Endothelial cell (in vitro differentiated cells): ENCODE measurements at places on chromosomes 16 and 17. TPM values are rescaled to one million over a fixed set of nuclear protein-coding genes. Genes with fewer than 3 reads are reported as not detected.

The CAPNS2 gene
- 1.2 TPM for total RNA-seq

The RAMP2 gene
- total RNA-seq, result 630 TPM

The INTS2 gene
- 12.3 TPM for total RNA-seq

The CETP gene
- total RNA-seq, result 7.8 TPM

The C16orf89 gene
- total RNA-seq, result not detected

The GDPD1 gene
- total RNA-seq, result 3.1 TPM

The SLFN11 gene
- total RNA-seq, result 0.26 TPM

The CCL2 gene
- total RNA-seq, result 1.4 TPM

GRCh38 chr17:80961541-80962330, 29.9 kb upstream of the CHMP6 start:
- no peak for DNase-seq

GRCh38 chr16:27617665-27618064, 67.7 kb downstream of the KATNIP start:
- DNase-seq, result no peak

- no peak for DNase-seq
These were observed 32.7 kb downstream of the TRIM37 start for GRCh38 chr17:59073972-59074371.

DNA sequence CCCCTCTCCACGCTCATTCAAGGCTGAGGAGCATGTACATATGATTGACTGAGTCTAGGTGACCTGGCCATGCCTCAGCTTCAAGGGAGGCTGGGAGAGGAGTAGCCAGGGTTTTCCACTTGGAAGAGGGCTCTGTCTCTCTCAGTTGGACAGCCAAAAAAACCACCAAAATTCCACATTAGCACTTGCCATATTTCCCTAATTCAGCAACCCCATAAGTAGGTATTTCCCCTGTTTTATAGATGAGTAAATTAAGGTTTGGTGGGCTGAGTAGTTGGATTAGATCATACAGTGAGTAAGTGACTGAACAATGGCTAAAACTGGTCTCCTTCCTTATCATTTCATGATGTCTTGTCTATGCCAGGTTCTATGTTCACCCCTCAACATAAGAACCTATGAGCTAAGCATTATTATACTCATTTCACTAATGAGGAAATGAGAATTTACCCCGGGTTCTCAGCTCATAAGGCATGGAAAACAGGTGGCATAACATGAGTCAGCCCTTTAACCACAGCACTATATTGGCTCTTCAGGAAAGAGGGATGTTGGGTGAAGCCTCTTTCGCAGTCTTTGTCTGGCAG, 68.0 kb upstream of the GAS7 start:
- no peak for DNase-seq

DNA sequence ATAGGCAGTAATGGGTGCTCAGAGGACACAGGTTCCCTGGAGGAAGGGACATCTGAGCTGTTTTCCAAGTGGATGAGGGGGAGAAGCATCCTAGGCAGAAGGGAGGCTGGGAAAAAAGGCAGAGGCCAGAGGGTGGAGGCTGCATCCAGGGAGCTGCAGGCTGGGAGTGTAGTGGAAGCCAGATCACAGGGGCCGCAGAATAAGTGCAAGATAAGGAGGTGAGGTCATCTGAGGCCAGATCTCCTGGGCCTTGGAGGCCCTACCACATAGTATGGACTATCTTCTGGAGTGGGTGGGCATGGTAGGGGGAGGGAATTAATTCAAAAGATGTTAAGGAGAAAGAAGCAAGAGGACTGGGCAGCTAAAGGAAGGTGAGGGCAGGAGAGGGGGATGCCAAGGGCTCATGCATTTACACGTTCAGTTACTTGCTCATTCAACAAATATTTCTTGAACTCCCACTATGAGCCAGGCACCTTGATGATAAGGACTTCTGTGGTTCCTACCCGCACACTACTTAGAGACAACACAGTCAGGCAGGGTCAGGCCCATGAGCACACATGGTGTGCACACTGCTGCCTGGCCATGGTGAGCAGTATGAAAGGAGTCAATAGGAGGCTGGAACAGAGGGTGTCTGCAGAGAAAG, 2.4 kb upstream of the RIPOR1 start:
- DNase-seq, result no peak

DNA sequence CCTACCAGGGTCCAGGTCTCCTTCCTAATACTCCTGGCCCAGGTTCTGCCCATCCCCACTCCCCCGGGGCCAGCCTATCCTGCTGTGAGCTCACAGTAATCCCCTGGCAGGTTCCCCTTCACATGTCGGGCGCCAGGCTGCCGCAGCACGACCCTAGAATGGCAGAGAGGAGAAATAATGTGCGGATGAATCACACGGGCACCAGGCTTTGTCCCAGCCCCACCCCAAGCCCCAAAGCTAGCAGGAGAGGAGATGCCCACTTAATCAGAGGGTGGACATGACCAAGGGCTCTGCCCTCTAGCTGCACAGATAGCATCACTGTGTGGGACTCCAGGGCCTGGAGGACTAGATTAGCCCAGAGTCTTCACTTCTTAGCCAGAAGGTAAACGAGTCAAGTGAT, 39.5 kb downstream of the ST3GAL2 start:
- DNase-seq, result no peak

DNA sequence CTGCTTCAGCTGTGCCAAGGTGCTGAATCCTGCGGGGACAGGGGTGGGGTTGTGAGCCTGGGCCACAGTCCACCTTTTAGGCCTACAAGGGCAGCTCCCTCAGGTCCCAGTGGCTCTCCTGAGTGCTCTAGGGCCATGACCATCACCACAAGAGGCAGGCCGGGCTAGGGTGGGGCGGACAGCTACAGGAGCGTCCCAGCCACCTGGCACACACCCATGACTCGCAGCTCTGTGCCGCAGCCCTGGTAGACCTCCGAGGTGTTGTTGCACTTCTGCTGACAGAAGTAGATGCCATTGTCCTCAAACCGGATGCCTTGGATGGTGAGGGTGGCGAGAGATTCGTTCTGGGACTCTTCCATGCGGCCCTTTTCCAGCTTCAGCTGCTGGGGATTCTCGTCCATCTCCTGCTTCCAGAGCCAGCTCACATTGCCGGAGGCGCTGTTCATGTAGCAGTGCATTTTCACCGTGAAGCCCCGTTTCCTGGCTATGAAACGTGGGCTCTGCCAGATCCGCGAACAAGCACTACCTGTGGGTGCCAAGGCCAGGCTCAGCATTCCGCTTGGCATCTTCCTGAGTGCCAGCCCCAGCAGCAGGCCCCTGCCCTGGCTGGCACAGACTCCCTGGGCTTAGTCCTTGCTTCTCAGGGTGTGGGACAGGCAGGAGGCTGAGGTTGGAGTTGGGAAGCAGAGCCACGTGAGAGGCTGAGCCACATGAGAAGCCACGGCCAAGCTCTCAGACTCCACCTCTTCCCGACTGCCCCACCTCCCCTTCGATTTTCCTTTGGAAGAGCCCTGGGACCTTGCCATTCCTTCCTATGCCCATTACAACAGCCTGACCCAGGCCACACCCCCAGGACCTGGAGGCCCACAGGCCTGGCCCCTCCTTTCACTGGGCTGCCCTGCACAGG, 2.0 kb downstream of the CD79B start:
- no peak for DNase-seq

DNA sequence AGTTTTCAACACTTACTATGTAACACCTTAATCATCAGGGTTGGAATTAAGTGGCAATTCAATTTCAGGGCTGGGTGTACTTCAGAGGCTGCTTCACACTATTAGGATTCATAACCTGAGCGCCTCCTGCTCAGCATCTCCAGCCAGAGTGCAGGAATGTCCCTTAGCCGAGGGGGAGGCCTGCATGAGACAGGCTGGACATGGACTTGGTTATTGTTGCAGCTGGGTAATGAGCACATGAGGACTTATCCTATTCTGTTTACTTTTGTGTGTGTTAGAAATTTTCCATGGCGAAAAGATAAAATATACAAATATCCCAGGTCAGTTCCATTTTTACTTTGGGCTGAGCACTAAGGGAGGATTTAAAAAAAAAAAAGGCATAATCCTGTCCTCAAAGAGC, 10.4 kb downstream of the PMM2 start:
- no peak for DNase-seq

DNA sequence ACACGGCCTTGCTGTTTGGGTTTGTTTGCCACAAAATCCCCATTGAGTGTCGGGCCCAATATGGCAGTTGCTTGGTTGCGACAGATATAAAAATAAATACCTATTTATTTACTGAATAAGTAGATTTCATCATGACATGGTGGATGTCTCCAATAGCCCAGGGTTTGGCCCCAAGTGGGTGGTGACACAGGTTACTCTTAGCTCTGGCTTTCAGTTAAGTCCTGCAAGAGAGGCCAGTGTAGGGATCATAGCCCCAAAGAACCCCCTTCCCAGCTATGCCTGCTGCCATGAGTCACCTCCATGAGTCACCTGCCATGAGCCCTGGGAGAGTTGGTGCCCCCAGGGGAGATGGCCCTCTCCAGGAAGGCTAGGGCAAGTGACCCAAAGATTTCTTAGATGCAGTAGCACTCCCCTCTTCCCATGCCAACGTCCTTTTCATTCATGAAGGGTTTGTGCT, 78.7 kb upstream of the LGALS9 start:
- DNase-seq, result no peak

DNA sequence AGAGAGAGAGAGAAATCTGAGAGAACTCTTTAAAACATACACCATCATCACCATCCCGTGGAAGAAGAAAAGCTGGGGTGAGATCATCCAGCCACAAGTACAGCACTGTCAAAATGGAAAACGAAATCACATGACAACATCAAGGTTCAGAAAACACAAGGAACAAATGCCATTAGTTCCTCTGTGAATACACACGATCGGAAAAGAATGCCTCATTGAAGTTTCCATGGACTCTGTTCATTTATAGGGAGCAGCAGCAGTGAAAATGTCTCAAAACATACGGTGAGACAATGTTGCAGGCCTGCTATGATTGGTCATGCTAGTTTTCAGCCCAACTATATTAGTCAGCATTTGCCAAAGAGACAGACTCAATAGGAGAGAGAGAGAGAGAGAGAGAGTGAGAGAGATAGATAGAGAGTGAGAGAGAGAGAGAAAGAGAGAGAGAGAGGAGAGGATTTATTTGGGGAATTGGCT, 4.4 kb downstream of the CFAP97D1 start:
- no peak for DNase-seq

DNA sequence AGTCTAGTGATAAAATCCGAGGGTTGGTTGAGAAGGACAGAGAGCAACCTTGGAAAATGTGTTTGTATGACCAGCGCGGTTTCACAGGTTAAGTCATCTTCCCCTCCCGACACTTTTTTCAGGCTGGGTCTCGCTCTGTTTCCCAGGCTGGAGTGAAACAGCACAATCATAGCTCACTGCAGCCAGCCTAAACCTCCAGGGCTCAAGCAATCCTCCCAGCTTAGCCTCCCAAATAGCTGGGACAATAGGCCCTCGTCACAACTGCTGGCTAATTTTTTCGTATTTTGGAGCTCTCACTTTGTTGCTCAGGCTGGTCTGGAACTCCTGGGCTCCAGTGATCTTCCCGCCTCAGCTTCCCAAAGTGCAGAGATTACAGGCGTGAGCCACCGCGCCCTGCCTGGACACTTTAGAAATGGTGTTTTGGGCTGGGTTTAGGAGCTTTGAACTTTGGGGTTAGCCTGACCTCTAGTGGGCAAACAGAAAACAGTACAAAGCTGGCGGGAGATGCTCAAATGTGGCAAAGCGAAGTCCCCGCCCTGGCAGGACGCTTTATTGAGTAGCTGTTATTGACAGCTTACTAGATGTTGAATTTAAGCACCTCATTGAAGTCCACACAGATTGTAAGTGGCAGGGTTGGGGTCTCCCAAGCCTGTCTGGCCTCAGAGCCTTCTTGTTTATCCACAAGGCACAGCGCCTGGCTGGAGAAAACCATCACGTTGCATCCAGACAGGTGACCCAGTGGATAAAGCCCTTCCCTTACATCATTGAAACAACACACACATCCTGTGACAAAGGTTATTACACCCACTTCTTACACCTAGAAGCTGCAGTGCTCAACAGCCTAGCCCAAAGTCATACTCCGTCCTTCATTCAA, 34.7 kb upstream of the RBBP6 start:
- peak; percentile 66 for DNase-seq

- no peak for DNase-seq
These were observed 22.5 kb upstream of the SLC35B1 start for GRCh38 chr17:49730078-49730784.

DNA sequence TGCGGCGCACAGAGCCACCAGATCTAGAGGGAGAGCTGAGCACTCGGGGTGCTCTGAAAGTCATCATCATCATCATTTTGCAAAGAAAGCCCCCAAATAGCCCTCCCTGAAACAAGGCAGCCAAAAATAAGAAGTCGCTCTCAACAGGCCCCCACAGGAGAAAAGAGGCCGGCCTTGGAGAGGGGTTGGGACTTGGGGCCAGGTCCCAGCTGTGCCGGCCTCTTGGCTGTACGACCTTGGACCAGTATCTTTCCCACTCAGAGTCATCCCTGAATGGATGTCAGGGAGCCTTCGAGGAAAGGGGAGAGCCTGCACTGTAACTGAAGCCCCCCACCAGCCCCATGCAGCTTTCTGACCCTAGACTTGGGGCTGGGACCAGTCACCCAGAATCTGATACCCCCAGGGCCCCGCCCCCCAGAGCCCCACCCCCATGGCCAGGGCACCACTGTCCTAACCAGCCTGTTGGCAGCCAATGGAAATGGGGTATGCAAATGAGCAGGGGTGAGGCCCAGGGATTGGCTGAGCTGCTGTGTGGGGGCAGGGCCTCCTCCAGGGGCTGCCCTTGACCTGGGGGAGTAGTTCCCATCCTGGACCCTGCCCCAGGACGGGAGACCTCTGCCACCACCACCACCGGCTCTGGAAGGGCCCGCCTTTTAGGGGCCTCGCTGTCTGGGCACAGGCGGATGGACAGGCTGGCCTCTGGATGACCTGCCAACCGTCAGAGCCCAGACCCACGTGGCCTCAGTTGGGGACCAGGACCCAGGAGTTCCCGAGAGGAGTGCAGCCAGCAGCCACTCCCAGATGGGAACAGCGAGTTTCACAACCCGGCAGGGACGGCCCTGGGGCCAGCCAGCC, 15.4 kb downstream of the ZFPM1 start:
- DNase-seq, result peak; percentile 45

GRCh38 chr17:22409160-22409751, 716.9 kb downstream of the KCNJ18 start:
- DNase-seq, result no peak

GRCh38 chr17:50638606-50638965, 3.9 kb downstream of the ABCC3 start:
- no peak for DNase-seq

DNA sequence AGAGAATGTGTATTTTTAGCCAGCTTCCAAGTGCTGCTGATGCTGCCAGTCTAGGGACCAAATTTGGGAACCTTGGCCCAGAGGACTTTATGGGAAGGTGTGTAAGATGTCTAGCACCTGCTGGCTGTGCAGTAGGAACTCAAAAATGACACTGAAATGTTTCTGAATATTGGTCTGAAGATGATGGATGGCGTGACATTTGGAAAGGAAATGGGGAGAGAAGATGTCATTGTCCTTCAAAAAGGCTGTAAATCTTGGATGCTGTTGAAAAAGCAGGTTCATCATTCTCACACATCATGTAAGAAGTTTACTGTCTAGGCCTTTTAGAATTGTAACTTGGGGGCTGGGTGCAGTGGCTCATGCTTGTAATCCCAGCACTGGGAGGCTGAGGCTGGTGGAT, 6.7 kb downstream of the EPN2 start:
- DNase-seq, result no peak

GRCh38 chr17:77496831-77497577, 356.2 kb downstream of the SEC14L1 start:
- no peak for DNase-seq
